ENCODE measurements at places on chromosomes 1 and 21. TPM values are rescaled to one million over a fixed set of nuclear protein-coding genes. Genes with fewer than 3 reads are reported as not detected.
A peak's percentile ranks its signal among the peaks of the same experiment; 100 is the strongest.

DNA sequence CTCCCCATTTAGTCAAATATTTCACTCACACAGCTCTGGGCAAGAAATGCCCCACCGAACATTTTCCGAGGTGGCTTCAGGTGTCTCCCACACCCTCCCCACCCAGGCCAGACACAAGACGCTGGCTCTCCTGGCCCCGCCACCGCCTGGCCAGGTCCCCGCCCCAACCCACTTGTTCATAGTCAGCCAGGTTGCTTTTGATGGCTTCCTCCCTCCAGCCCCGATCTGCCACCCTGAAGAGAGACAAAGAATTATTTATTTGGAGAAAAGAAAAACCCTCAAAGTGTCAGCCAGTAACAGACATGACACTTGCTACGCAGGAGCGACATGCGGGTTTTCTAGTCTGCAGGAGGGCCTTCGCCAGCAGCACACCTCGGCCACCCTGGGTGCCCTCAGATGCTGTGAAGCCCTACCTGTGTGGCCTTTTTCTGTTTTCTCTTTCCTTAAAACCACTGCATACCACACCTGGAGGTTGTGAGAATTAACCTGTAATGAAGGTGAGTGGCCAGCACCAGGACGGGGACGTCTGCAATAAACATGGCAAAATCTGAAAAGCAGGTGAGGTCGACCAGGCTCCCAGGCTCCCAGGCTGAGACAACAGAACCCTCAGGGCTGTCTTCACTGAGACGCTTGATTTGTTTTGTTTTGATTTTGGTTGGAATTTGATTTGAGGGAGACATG is 27.2 kb downstream of the SSBP3 start:
- H3K4me3 ChIP-seq = no peak overlapping the region
- no peaks in the 10 kb centered on the region for H3K27me3 ChIP-seq

DNA sequence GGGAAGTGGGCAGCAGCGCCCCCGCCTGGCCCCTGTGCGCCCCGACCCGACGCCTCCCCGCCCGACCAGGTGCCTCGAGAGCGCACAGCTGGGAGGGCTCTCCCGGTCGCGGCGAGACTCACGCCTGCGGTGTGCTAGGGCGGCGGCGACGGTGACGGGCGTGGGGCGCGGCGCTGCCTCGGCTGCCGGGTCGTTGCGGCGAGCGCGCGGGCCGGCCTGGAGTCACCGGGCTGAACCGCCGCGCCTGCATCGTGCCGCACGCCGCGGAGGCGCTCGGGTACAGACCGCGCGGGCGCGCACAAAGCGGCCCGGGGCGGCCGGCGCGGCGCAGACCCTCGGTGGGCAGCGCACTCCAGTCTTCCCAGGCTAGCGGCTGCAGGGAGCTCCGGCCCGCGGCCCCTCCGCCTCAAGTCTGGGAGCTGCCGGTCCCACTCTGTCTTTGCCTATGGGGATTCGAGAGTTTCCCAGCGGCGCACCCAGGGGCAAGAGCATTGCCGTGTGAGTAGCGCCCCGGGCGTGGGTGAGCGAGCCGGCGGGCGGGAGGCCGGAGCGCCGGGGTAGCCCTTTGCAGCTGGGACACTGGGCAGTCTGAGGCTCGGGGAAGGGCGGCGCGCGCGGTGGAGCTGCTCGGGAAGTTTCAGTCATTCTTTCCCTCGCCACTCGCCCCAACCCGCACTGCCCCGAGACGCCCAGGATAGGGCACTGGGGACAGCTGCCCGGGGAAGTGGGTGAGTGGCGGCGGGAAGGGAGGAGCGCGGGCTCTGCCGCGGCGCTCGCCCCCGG is at the start of gene SLC35F3:
Gene SLC35F3 (plus strand): TSS at position 44 of the 783 bp plus-strand sequence.
- peaks cover 11% of the 10 kb centered on the region for H3K4me1 ChIP-seq
- no peaks in the 10 kb centered on the region for H3K36me3 ChIP-seq
- no peak for DNase-seq
- H3K4me3 ChIP-seq = no peak within 1 kb of the TSS

DNA sequence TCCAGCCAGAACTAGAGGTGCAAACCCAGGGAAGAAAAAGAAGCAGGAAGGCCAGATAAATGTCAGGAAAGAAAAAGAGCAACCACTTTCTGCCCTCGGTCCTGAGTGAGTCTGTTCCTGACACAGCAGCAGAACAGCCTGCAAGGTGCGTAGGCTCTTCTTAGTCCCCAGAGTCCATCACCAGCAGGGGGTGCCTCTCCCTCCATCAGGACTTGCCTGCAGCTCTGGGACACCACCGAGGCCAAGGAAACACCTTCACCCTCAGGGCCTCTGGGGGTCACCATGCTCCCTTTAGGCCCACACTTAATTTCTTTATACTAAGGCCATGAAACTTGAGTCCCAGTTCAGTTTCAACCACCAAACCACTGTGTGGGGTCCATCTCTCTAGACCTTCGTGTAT is 43.7 kb upstream of the NFASC start:
- H3K36me3 ChIP-seq = no peaks in the 10 kb centered on the region
- no peaks in the 10 kb centered on the region for H3K27me3 ChIP-seq
- H3K4me1 ChIP-seq = peaks cover 63% of the 10 kb centered on the region
- no peak for DNase-seq
- H3K4me3 ChIP-seq = no peak overlapping the region

GRCh38 chr1:205041998-205042910 is 758 bp upstream of the CNTN2 start:
- DNase-seq = no peak
- no peaks in the 10 kb centered on the region for H3K36me3 ChIP-seq

- no peaks in the 10 kb centered on the region for H3K27me3 ChIP-seq
- H3K36me3 ChIP-seq = no peaks in the 10 kb centered on the region
- no peak overlapping the region for H3K4me3 ChIP-seq
- no peaks in the 10 kb centered on the region for H3K4me1 ChIP-seq
- H3K27ac ChIP-seq = no peak overlapping the region
These were observed 33.9 kb downstream of the OLFML2B start for GRCh38 chr1:161989786-161990185.

DNA sequence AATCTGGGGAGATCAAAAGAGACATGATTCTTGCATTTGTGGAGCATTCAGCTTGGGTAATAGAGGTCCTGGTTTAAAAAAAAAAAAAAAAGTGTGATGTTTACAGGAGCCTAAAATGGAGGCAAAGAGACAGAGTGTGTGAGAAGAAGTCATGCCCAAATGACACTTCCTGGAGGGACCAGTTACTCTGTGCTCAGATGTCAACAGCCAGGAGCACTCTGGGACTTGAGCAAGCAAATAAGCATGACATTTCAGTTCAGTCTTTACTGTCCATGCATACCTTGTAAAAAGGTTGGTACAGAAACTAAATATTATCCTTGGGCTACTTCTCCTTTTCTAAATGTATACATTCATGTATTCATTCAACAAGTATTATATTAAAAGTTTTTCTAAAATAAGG is 25.2 kb upstream of the ADGRL2 start:
- H3K4me3 ChIP-seq = no peak overlapping the region
- H3K27ac ChIP-seq = no peak overlapping the region
- H3K4me1 ChIP-seq = no peaks in the 10 kb centered on the region
- no peaks in the 10 kb centered on the region for H3K27me3 ChIP-seq

DNA sequence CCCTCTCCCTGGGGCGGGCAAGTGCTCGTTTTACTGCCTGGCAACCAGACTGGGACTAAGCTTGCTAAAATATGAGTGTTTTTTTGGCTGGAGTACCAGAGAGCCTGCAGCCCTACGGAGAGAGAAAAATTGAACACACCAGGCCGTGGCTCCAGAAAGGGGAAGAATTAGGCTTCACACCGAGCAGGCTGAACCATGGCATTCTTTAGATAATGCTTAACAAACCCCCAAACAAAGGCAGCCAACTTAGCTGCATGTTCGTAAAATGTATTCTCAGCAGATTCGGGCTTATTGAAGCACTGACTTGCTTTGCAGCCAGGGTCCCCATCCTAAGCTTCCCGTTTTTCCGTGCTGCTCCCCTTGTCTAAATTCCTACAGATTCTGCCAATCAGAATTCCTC is 76.6 kb downstream of the LMX1A start:
- no peaks in the 10 kb centered on the region for H3K4me1 ChIP-seq
- DNase-seq = no peak
- H3K27ac ChIP-seq = no peak overlapping the region
- H3K36me3 ChIP-seq = no peaks in the 10 kb centered on the region
- no peaks in the 10 kb centered on the region for H3K27me3 ChIP-seq

- no peaks in the 10 kb centered on the region for H3K4me1 ChIP-seq
- H3K27ac ChIP-seq = no peak overlapping the region
- H3K4me3 ChIP-seq = no peak overlapping the region
These were observed 7.3 kb downstream of the BOLA1 start for GRCh38 chr1:149906570-149907075.

DNA sequence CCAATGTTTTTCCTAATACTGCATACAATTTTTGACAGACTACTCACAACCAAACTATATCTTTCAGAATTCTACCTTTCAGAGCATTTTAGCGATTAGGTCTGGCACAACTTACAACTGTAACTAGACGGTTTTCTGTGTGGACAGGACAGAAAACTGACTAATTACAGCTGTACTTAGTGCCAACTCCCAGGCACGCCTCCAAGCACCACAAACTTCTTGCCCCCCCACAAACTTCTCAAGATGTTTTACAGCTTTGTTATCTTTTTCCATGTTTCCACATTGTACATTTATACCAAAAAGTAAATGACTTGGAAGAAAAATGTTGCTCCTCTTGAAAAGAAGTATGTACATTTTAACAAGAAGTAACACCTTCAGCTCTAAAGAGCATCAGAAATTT is 13.8 kb downstream of the LYST start:
- H3K4me3 ChIP-seq = no peak overlapping the region
- no peak for DNase-seq
- no peaks in the 10 kb centered on the region for H3K27me3 ChIP-seq
- H3K36me3 ChIP-seq = no peaks in the 10 kb centered on the region

GRCh38 chr21:33815143-33815707 is 100.4 kb downstream of the ATP5PO start:
- DNase-seq = no peak
- peaks cover 24% of the 10 kb centered on the region for H3K4me1 ChIP-seq
- no peak overlapping the region for H3K27ac ChIP-seq
- H3K27me3 ChIP-seq = no peaks in the 10 kb centered on the region
- H3K36me3 ChIP-seq = peaks cover 53% of the 10 kb centered on the region

- H3K36me3 ChIP-seq = no peaks in the 10 kb centered on the region
- DNase-seq = no peak
- no peak overlapping the region for H3K27ac ChIP-seq
- H3K4me3 ChIP-seq = no peak overlapping the region
- no peaks in the 10 kb centered on the region for H3K4me1 ChIP-seq
These were observed 12.6 kb upstream of the KLF18 start for GRCh38 chr1:44154049-44154448.

DNA sequence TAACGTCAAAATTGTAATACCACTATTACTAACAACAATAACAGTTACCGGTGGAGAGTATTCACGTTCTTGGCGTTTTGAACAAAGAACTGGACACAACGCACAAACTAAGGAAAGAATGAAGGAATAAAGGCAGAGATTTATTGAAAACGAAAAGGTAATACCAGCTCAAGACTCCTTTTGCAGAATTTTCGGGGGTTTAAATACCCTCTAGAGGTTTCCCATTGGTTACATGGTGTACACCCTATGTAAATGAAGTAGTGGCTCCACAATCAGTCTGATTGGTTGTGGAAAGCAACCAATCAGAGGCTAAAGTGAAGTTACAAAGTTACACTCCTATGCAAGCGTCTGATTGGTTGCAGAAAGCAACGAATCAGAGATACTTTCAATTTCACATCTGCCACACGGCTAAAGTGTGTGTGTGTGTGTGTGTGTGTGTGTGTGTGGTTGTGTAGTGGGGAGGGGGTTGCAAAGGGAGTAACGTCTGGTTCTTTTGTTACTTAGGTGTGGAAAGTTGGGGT is 1.1 kb upstream of the GTF2B start:
- peaks cover 28% of the 10 kb centered on the region for H3K4me1 ChIP-seq
- DNase-seq = no peak
- peak overlapping the region; percentile 99 for H3K4me3 ChIP-seq
- no peaks in the 10 kb centered on the region for H3K27me3 ChIP-seq
- H3K36me3 ChIP-seq = no peaks in the 10 kb centered on the region

GRCh38 chr1:89605692-89606091 is 27.2 kb upstream of the LRRC8C start:
- no peak overlapping the region for H3K4me3 ChIP-seq
- no peak for DNase-seq
- no peaks in the 10 kb centered on the region for H3K36me3 ChIP-seq
- H3K27ac ChIP-seq = no peak overlapping the region

DNA sequence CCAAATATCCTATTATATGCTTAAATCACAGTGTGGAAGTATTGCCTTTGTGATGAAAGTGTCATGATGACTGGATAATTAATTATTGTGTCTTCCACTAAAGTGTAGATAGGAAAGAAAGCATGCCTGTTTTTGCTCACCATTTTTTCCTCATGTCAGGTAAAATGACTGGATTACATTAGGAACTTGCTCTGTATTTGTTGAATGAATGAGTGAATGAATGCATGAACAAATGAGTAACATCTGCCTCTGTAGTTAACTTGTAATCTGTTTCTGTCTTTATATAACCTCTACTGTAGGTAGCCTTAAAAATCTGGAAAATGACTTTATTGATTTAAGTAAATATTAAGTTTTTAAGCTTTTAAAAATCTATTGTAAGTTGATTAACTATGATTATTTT is 2.9 kb upstream of the PTPRC start:
- no peaks in the 10 kb centered on the region for H3K27me3 ChIP-seq
- no peak overlapping the region for H3K4me3 ChIP-seq
- no peaks in the 10 kb centered on the region for H3K36me3 ChIP-seq
- DNase-seq = no peak

GRCh38 chr1:228346731-228347130 is 59.9 kb downstream of the TRIM11 start:
- no peak overlapping the region for H3K4me3 ChIP-seq
- H3K4me1 ChIP-seq = no peaks in the 10 kb centered on the region

DNA sequence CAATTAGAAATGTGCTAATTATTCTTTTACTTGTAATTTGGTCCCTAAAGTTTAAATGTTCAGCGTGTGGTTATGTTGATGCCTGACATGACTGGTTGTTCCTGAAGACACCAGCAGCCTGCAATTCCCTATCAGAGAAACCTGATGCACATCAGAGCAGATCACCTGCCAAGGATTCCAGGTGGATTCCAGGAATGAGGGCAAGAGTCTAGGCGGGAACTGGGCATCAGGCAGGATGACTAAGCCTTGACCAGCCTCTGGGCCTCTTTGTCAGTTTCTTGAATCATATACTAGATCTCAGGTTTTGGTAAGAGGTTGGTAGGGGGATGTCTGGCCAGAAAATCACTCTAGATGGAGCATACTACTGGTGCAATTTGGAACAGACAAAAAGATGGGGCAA is 130.7 kb upstream of the TNR start:
- DNase-seq = no peak
- H3K4me3 ChIP-seq = no peak overlapping the region
- H3K36me3 ChIP-seq = no peaks in the 10 kb centered on the region

The WNT2B gene
- total RNA-seq = 2.9 TPM

The SYDE2 gene
- 104 TPM for total RNA-seq

The SPRR4 gene
- not detected for total RNA-seq

The MAEL gene
- 0.83 TPM for total RNA-seq

The MAP10 gene
- total RNA-seq = 1.6 TPM
